ENCODE measurements at places on chromosomes 7 and 10.

DNA sequence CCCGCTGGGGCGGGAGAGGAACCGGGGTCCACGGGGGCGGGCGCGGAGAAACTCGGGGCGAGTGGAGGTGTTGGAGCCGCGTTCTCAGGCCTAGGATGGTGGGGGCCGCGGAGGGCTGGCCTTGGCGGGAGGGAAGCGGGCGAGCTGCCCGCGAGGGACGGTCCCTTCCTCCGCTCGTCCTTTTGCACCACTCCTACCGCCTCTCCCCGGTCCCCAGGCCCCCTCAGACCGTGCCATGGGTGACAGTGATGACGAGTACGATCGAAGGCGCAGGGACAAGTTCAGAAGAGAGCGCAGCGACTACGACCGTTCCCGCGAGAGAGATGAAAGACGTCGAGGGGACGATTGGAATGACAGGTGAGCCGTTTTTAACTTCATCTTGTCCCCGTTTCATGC lies 451 bp downstream of the SRRT start:
- no peak for DNase-seq

DNA sequence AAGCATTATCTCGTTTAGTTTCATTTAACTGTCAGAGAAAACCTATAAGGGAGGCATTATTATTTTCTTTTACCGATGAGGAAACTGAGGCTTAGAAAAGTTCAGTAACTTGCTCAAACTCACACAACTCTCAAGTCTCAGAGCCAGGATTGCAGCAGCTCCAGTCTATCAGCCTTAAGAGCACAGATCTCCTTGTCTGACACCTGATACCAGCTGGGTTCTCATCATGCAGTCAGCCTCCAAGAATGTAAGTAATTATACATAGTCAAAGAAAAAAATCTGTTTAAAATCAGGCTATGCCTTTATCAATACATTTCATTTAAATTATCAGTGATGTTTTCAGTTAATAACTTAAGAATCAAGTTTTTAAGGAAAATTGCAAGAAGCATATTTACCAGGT lies 236.6 kb upstream of the TCF7L2 start:
- DNase-seq, result no peak

GRCh38 chr7:108515630-108516029 lies 10.3 kb downstream of the PNPLA8 start:
- no peak for DNase-seq

GRCh38 chr10:75492173-75492925 lies 60.9 kb downstream of the LRMDA start:
- DNase-seq, result no peak

DNA sequence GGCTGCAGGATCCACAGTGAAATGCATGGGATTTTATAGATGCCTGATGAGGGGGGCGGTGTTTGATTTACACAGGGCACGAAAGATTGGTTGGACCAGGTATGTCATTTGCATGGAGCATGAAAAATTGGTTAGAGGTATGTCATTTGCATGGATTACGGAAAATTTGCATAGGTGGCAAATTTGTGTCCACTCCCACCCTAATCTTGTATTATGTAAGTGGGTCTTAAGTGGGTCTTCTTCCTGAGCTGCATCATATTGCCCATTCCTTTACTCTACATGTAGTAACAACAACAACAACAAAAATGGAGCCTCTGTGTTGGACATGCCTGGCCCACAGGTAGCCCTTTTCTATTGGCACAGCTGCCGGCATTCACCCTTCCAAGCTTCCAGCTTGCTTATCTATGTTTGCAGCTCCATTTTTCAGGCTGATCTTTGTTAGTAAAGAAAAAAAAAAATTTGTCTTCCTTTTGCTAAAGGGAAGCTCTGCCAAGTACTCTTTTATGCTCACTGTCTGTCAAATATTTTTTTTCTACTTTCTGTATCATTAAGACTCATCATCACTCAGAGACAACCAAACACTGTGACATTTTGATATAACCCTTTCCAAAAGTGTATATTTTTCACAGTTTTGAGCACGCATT lies 10.3 kb upstream of the ZNF273 start:
- DNase-seq, result no peak

GRCh38 chr7:94239661-94240234 lies 154.9 kb upstream of the COL1A2 start:
- DNase-seq, result no peak

DNA sequence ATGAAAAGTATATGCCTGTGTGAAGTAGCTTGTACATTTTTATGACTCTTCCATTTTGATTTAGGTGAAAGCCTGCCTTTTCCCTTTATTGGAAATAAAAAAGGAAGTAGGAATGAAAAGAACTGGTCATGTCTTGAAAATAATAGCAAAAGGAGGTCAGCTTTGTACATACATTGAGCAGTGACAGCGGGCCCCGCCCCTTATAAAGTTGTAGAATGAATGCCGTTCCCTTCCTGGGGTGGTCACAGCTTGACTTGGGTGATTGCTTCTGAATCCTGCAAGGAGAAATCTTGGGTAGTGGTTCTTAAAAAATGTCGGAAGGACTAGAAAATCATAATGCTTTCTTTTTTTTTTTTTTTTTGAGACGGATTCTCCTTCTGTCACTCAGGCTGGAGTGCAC lies 31.7 kb downstream of the CAMK1D start:
- no peak for DNase-seq

GRCh38 chr10:129511086-129511485 lies 44.0 kb downstream of the MGMT start:
- DNase-seq, result no peak

- no peak for DNase-seq
Observed at GRCh38 chr10:29540016-29540415, 94.8 kb downstream of the SVIL start.

DNA sequence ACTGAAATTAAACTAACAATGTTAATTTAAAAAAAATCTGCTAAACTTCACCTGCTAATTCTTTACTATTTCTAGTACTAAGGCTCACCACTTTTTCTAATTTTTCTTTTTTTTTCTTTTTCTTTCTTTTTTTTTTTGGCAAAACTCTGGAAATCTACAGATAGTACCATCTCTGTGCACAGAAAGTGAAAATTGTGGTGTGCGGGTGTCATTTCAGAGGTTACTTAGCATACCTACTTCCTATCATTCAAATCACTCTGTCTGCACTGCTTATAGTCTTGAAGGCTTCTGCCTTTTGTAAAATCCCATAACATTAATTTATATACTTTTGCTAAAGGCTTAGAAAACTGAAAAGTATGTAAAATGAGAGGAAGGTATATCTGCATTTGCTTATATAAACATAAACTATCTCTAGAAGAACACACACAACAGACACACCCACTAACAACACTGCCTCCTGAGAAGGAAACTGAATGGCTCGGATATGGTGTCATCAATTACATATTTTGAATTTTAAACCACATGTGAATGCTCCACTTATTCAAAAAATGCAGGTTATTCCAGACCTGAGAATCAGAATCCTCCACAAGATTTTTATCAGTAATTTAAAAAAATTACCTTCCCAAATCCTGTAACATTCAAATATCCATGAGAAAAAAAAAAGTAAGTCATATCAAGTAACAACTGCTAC lies 229.5 kb downstream of the PARD3 start:
- DNase-seq, result no peak

DNA sequence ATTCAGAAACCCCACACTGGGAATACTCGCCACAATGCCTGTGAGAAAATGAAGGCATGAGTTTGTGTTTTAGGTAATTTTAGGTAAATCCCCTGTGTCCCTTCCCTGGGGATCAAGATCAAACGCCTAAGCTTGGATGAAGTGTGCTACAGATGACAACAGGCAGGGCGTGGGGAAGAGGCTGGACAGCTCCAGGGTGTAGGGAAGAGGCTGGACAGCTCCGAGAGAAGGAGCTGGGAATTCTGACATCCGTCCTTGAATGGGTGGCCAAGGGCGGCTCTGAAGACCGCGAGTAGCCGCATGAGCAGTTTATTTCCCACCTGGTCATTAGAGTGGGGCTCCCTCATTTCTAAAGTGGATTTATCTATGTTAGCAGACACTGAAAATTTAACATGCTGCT lies 109.7 kb downstream of the RAMP3 start:
- no peak for DNase-seq

DNA sequence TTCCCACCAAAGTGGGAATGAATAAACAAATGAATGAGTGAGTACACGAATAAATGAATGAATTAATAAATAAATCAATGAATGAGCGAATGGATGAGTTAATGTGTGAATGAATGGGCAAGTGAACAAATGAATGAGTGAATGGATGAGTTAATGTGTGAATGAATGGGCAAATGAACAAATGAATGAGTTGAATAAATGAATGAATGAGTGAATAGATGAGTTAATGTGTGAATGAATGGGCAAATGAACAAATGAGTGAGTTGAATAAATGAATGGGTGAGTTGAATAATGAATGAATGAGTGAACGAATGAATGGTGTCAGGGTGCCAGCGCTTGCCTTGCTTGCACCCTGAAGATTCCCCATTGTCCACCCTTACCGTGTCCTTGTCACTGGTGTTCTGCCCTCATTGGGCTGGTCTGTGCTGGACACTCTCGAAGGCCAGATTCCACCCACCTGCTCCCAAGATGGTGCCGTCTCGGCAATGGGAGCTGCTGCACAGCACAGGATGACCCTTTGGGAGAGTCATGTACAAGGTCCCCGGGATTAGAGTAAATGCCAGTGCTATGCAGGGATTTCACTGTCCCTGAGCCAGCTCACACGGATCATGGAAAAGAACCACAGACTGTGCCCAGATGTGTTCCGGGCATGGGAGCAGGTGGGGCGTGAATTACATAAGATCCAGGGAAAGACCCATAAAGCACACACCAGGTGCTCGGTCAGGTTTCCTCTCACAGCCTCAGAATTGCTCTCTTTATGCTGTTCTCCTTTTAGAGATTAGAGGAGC lies 83.2 kb downstream of the CAMK1D start:
- DNase-seq, result no peak

GRCh38 chr10:47090042-47090441 lies 178.8 kb downstream of the PTPN20 start:
- no peak for DNase-seq

DNA sequence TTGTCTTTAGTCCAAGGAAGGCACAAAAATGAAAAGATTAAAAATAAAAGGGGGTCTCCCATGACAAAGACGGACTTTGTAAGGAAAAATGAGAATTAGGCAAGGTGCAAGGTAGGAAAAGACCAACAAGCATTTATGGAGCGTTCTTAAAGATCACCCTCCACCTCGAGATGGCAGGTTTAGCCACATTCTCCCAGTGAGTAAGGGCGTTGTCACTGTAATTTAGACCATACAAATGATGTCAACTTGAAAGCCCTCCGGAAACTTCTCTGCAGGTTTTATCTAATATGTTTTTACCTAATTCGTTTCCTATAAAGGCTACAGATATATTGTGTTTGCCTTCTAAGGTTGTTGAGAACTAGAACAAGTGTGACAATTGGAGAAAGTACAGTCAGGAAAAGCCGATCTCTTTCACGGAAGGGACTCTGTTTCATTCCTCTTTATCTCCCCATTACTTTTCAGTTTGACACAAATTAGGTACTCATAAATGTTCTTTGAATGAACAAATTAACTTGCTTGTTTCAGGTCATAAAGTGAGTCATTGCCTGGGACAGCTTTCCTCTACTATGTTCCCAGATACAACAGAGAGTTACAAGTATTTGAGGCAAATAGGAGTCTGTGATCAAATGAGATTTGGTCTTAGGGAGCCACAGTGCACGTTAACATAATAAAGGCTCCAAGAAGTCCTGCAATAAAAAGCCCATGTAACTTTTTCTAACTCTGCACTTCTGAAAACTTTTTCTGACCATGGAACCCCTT lies 102.6 kb upstream of the HABP2 start:
- DNase-seq, result no peak

- DNase-seq, result no peak
Observed at GRCh38 chr7:6532516-6532915, 18.7 kb downstream of the GRID2IP start.

- DNase-seq, result no peak
Observed at GRCh38 chr7:33728873-33729551, 176.3 kb upstream of the BMPER start.

DNA sequence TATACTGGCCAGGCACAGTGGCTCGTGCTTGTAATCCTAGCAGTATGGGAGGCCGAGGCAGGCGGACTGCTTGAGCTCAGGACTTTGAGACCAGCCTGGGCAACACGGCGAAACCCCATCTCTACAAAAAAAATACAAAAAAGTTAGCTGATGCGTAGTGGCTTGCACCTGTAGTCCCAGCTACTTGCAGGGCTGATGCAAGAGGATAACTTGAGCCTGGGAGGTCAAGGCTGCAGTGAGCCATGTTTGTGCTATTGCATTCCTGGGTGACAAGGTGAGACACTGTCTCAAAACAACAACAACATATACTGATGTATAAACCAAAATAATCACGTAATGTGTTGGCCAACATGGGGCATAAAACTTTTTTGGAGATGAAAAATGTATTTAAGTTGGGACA lies 6.4 kb upstream of the NPM3 start:
- DNase-seq, result no peak

DNA sequence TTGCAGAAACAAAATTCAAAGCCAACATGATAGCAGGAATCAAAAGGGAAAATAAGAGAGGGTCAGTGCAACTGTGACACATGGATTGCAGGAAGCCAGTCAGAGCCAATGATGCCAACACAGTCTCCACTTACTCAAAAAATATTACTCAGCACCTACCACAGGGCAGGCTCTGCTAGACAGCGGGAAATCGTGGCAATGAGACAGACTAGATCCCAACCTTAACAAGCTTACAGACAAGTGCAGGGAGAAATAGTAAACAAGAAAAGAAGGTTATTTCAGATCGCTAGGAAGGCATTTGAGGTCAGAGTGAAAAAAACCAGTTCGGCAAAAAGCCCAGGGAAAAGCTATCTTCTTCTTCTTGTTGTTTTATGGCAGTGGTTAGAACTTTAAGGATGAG lies 45.2 kb upstream of the NPFFR1 start:
- no peak for DNase-seq

GRCh38 chr10:2964632-2965296 lies 102.6 kb upstream of the PFKP start:
- DNase-seq, result no peak

DNA sequence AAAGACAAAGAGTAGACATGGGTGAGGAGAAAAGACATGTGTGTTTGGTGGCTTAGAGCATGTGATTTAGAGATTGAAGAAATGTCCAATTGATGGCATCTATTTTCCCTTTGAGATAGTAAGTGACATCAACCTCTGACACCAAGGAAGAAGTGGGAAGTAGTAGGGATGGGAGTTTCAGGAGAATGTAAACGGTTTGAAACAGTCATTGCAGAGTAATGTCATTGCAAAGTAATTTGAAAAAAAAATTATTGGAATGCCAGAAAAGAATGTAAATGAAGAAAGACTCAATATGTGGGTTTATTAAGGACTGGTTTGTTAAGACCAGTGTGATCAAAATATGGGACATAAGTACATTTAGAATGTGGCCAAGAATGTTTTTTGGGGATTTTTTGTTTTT lies 26.6 kb downstream of the GNG11 start:
- DNase-seq, result no peak

All from effector CD4-positive, alpha-beta T cell (primary cell).